Stromal cell of bone marrow (primary cell): ENCODE measurements at places on chromosomes 11 and 22.

- DNase-seq: no peak
These were observed 22.2 kb downstream of the CLDN5 start for GRCh38 chr22:19501897-19502447.

- DNase-seq: no peak
These were observed 3.6 kb upstream of the SHANK2 start for GRCh38 chr11:71255800-71256479.

- no peak for DNase-seq
These were observed 90.8 kb upstream of the KCNQ1OT1 start for GRCh38 chr11:2790568-2790921.

GRCh38 chr11:73177380-73177777 lies 35.3 kb upstream of the FCHSD2 start:
- no peak for DNase-seq

DNA sequence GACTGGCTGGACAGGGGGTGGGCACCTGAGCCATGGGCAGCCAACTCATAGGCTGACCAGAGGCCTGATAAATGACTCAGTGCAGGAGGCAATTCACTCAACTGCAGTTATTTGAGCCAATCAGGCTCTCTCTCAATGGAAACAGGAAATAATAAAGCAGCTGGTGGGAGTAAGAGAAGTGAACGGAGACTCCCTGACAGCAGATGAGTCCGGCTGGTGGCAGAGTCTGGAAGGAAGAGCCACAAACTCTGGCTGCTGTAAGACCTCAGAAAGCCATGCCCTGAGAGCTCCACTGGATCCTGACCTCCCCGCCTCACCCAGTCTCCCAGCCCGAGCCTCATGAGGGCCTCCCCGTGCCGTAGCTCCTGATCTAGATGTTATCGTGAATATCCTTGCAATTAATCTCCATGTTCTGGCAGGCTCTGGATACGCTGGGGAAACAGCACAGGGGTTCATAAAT lies 69.8 kb downstream of the TRIM29 start:
- peak; percentile 20 for DNase-seq

DNA sequence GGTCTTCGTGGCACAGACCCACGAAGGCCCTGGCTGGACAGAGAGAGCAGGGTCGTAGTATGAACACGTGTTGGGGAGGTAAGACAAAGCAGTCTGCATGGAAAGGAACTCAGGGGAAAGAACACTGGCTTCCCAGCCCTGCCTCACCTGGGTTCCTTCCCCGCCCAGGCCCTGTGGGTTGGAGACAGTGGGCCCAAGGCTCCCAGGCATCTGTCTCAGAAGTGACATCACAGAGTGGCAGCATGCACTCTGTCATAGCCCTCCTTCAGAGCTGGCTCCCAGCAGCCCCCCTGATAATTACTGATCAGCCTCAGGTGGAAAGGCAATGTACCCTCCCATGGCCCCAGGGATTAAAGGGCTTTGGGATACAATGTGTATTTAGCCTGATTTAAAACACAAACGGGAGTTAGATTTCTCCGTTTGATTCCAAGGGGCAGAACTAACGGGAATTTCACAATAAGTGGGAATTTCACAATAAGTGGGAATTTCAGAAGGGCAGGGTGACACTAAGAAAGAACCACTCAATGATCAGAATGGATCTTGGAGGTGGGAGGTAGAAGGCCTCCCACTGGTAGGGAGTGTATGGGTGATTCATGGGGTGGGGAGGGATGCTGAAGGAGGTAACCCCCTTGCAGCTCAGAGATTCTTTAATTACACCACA lies 65.1 kb downstream of the SLC22A12 start:
- no peak for DNase-seq

DNA sequence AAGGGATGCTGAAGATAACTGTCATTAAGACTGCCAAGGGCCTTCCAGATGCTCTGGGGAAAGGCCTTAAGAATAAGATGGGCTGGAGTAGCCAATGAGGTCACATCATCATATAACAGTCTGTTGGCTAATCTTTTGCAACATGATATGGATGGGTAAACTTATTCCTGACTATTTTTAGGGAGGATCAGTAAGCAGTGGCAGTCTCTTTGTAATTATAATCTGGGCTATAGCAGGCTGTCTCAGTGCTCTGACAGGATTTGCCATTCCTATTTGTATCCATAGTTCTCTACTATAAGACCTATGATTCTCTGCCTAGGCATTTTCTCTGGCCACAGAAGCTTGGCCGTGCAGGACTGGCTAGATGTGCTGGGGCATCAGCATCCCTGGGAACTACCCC lies 16.1 kb upstream of the CALCB start:
- DNase-seq: no peak

DNA sequence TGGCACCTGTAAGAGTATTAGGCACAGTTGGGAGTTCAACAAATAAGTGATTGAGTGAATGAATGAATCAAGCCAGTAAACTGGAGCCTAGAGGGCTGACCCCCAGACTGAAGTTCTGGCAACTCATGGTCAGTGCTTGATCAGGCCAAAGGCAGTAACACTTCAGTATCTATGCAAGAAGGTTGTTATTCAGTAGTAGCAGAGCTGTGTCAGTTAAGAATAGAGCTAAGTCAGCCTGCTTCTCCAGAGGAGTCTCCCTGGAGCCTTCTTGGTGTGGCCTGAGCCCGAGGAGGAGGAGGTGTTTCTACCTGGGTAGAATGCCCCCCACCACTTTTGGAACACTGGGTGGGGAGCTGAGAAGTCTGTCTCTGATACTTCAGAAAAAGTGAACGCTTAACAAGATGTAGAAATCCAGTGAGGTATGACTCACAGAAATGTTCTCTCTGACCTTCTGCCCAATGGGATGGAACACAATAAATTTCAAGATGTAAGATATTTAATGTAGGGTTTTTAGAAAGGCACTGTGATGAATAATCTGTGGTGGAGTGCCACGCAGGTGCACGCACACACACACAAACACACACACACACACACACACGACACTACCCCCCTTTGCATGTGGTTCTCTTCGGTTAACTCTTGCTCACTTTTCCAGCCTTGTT lies 219.9 kb downstream of the HIPK3 start:
- DNase-seq: no peak

- DNase-seq: peak; percentile 21
These were observed 27.3 kb downstream of the FAM168A start for GRCh38 chr11:73570415-73571114.

DNA sequence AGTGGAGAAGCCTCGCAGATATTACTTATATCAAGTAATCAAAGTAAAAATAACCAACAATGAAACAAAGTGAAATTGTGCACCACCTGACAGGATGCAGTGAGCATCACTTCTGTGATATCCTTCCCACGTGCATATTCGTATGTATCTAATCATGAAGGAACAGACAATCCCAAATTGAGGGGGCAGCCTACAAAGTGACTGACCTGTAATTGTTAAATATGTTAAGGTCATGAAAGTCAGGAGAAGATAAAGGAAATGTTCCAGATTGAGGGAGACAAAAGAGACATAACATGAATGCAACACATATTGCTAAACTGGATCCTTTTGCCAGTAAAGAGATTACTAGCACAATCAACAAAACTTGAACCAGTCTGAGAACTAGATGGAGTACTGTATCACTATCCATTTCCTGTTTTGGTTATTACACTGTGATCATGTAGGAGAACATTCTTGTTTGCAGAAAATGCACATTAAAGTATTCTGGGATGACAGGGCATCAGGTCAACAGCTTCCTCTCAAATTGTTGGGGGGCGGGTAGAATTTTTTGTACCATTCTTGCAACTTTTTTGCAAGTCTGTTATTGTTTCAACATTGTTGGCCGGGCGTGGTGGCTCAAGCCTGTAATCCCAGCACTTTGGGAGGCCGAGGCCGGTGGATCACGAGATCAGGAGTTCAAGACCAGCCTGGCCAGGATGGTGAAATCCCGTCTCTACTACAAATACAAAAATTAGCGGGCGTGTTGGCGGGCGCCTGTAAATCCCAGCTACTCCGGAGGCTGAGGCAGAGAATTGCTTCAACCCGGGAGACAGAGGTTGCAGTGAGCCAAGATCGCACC lies 2.0 kb downstream of the SBF2 start:
- DNase-seq: no peak

DNA sequence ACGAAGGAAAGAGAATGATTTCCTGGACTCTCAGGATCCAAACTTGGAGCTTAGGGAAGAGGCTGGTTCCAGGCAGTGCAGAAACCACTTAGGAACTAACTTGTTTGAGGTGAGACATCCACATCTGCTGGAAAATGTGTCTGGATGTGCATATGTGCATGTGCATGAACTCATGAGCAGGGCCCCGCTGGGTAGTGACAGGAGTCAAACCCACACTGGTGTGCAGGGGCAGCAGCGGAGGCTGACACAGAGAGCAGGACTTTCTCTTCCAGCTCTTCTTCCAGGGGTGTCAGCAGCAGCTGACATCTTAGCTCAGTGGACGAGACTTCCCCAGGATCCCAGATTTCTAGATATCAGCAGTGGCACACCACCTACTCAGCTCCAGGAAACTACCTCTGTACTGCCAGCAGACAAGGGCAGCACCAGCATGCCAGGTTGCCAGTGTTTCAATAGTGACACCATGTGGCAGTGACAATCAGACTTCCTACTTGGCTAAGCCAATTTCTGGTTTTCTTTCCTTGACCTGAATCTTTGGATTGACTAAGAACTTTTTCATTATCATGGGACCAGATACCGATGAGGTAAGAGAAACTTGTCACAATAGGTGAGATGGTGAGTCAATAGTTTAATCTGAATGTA lies 227.5 kb upstream of the ZC3H12C start:
- no peak for DNase-seq

DNA sequence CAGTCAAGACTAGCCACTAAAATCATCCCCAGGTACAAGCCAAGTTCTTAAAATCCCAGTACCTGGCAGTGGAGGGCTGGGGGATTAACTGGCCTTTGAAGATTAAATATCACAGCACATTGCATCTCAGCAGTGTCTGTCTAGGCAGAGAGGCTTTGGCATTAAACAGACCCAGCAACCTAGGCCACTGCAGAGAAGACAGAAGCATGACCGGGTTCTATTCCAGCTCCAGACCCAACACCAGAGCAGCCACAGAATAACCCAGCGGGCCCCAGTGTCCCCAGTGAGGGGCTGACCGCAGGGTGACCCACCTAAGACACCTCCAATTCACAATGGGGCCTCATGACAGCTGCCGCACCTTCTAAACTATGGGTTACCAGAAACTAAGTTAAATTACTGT lies 88.2 kb downstream of the SHANK2 start:
- no peak for DNase-seq

DNA sequence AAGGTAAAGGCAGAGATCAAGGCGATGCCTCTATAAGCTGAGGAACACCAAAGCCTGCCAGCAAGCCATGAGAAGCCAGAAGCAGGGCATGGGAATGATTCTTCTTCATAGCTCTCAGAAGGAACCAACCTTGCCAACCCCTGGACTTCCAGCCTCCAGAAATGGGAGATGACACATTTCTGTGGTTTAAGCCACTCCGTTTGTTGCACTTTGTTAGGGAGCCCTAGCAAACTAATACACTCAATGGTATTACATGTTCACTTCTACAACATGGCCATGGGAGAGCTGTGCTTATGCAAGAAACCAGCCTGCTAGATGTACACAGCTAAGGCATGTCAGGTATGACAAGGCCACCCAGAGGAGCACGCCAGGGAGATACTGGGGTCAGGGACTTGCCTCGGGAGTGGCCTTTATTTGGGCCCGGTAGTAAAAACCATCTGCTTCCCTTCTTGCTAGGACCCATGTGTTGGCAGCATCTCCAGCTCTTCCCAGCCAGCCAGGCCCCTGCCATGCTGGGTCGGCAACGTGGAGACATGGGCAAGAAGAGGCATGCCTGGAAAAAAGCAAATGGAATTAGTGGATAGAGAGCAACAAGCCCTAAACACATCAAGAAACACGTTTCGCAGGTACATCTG lies 3.6 kb downstream of the C11orf16 start:
- DNase-seq: no peak

DNA sequence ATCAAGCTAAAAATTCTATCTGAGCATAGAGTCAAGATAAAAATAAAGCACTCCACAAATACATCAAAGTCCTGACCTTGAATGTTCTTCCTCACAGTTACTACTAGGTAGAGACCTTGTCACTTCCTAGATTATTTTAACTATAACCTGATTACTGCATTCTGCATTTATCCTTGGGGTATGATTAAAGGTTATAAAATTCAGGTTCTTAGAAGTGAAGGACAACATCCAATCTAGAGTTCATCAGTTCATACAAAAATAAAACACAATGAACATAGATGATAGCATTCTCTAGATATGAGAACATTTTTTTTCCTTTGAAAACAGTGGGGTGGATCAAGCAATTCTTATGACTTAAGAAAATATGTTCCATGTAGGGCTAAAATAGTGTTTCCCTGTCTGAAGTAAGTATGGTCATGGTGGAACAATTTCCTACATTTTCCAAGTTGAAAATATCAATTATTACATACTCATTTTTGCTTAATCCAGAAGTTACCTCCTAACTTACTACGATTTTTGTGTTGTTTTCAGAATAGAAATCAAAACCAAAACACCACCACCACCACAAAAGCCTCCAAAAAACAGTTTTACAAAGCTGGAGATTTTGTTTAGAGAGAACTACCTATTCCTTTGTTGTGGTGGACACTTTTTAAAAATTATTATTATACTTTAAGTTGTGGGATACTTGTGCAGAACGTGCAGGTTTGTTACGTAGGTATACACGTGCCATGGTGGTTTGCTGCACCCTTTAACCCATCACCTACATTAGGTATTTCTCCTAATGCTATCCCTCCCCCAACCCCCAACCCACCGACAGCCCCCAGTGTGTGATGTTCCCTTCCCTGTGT lies 112.0 kb upstream of the DDI1 start:
- DNase-seq: no peak

- DNase-seq: peak; percentile 44
These were observed 193.6 kb downstream of the FAM76B start for GRCh38 chr11:95595973-95596489.

DNA sequence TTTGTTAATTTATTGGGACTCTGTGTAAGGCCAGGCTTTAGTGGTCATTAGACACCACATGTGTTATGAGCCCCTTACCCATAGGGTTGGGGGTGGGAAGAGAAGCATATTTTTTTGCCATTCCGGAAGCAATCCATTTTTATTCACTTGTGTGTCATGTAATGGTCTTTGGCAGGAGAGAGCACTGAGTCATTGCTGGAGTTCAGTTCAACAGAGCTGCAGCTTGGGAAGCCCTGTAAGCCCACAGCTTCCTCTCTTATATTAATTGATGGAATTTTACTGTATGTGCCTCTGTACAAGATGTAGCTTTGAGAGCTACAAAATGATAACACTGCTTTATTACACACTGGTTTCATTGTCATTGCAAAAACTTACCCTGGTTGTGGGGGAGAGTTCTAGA lies 177.3 kb upstream of the SORL1-AS1 start:
- peak; percentile 84 for DNase-seq

DNA sequence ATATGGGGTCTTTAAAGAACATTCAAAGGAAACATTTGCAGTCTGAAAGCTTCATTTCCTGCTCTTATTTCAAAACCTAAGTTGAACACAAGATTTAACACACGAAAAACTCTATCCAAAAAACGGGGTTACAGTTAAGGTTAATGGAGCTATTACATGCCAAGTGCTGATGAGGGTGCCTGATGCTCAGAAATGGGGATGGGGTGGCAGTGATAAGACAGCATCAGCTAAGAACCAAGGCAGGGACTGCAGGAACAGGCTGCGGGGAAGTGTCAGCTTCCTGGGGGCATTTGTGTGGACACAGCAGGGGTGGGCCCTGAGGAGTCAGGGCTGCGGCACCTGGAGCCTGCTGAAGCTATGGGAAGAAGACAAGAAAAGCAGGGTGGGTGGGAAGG lies 12.2 kb downstream of the DGCR2 start:
- no peak for DNase-seq

- DNase-seq: no peak
These were observed 20.1 kb upstream of the SPTBN2 start for GRCh38 chr11:66749091-66749490.

GRCh38 chr11:12157241-12157661 lies 46.9 kb downstream of the MICAL2 start:
- peak; percentile 91 for DNase-seq

- no peak for DNase-seq
These were observed 67.3 kb downstream of the PPFIBP2 start for GRCh38 chr11:7581021-7581590.
